NCI-H1092 (cell line): ENCODE measurements at places on chromosomes 1 and 21.

DNA sequence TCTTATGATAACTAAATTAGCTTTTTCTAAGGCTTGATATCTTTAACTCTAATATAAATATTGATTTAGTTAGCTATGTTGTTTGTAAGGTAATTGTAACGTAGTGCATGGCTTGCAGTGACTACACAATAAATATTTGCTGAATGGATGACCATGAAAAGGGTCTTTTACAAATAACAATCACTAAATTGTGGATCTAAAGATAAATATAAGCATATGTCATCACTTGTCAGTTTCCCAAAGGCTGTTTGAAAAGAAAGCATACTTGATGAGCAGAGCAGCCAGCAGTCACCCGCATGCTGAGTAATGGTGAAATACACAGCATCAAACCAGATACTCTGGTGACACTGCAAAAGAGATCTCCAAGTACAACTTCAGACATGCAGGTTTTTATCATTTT lies 92.5 kb upstream of the FMN2 start:
- DNase-seq: no peak

DNA sequence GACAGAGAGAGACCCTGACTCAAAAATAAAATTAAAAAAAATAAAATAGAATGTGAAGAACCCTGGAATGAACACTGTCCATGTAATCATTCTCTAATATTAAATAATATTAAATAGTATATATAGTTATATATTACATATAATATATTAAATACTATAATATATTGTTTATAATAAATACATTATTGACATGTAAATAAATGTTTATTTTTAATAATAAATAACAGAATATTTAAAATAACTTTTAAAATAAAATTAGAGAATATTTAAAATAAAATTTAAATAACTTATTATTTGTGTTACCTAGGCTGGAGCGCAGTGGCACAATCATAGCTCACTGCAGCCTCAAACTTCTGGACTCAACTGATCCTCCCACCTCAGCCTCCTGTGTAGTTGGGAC lies 32.1 kb downstream of the TRAF5 start:
- no peak for DNase-seq

DNA sequence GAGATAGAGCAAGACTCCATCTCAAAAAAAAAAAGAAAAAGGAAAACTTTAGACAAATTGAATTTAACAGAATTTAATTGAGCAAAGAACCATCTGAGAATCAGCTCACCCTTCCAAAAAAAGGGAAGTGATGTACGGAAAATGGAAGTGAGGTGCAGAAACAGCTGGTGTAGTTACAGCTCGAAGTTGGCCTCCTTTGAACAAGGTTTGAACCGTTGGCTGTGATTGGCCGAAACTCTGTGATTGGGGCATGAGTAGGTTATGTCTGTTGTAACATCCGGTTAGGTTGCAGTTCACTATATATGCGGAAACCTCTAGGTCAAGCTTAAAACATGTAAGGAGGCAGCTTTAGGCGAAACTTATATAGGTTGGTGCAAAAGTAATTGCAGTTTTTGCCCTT lies 97.9 kb upstream of the KIF26B start:
- DNase-seq: no peak

DNA sequence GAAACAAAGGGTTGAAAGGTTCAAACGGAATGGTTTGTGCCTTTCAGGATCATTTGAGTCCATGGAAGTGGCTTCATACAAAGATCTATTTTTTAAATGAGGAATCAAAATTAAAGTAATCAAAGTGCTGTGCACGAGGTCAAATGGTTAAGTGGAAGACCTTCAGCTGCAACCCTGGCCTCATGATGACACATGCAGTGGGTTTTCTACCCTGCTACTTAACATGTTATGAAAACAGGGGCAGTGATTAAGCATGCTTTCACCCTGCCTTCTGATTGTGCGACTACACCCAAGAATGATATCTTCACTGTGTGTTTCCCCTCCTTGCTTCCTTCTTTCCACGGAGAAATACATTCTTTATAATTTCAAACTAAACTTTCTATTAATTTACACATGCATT lies 604.2 kb downstream of the LRRIQ3 start:
- DNase-seq: no peak

DNA sequence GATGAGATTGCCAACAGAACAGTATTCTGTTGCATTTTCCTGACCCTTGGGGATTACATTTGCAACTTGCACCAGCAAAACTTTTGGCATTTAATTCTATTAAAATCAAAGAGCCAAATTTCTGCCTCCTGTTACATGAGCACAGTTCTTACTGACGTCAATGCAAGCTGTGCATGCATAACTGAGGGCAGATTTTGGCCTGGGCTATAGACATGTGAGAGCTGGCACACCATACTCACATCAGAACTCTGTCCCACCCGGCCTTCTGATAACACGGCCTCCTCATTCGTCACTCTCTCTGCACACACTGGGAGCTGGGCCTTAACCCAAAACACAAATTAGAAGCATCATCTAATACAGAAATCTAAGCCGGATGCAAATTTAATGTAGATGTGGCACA lies 31.5 kb downstream of the PAPPA2 start:
- DNase-seq: no peak

DNA sequence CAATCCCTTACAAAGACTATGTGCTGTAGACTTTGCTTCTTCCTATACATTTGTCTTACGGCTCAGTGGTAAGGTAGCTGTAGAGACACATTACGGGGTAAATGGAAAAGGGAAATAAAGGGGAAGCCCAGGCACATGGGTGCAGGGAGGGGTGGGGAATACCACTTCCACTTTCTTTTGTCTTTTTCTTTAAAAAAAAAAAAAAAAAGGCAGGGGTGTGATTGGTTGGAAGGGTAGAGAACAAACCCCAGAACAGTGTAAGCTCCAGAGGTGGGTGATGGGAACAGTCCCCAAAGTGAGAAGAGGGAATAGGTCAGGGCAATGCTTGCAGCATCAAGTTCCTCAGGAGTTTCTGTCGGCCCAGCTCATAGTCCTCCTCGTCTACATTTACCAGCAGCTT lies 3.9 kb downstream of the NIT1 start:
- DNase-seq: no peak

DNA sequence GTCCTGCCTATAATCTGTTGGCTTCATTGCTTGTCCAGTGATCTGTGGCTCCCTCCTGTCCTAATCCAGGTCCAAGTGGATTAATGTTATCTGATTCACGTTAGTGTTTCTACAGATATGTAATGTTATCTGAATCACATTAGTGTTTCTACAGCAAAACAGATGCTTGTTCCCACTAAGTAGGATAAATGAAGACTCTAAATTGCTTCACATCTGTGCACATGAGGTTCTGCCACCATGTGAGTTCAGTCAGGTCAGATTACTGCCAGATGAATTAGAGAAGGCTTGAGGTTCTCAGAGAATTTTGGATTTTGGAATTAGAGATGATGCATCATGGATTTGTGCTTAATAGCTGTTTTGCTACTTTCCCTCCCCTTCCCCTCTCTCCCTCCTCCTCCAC lies 13.2 kb downstream of the DISC1 start:
- DNase-seq: no peak

GRCh38 chr1:218916720-218917119 lies 257.0 kb upstream of the LYPLAL1 start:
- DNase-seq: no peak

GRCh38 chr1:184493987-184494388 lies 107.2 kb downstream of the C1orf21 start:
- no peak for DNase-seq

DNA sequence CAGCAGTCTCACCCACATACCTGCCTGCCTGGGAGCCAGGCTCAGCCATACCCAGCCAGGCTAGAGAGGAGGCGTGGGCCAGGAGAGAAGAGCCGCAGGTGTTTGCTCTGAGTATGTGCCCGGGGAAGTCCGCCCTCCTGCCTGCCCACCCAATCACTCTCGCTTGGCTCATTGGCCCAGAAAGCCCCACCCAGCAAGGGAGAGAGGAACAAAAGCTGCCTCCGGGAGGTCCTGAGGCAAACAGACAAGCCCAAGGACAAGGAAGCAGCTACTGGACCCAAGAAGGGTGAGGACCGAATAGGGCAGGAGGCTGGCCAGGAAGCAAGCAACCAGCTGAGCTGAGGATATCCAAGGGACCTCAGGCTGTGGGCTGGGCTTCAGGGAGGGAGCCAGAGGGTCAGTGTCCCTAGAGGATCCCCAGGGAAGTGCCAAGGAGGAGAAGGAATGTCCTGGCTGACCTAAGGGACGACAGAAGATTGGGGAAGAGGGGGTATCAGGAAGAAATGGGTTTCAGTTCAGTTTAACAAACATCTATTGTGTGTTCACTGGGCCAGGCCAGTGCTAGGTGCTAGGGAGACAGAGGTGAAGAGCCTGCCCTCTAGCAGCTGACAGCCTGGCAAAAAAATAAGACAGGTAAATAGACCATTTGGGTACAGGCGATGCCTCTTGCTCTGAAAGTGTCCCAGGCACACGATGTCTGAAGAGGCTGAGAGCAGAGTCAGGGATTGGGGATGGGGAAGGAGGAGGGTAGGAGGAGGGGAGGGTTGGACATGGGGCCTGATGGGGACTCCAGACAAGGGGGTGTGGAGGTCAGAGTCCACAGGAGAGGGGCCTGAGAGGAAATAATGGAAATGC lies at the start of gene GJB4:
Gene GJB4, plus strand, starts transcription at position 238 of the 855 bp plus-strand sequence. CDS start 1,515 bp downstream, outside the sequence.
- DNase-seq: no peak
